Fibroblast of mammary gland (primary cell): ENCODE measurements at places on chromosomes 5 and 9.

DNA sequence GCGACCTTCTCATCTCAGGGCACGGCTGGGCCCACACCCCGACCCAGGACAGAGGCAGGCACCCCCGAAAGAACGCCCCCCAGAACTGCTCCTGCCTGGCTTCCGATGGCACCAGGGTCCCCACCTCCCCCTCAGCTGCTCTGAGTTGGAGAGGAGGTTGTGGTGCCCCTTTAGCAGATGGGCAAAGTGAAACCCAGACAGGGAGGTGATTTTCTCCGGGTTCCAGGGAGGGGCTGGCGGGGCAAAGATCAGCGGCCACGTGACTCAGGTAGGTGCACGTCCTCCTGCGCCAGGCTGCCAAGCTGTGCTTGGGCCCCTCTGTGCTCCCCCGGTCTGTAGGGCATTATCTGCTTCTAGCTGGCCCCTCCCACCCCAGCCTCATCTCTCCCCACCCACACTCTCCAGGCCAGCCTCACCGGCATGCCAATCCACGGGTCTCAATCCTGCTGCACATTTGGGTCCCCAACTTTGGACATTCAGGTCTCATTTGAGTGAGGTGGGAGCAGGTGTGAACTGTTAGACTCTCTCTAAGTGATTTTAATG, 85.1 kb upstream of the RAPGEF1 start:
- no peak for DNase-seq

- no peak for DNase-seq
Measured at GRCh38 chr5:179509239-179509638, 41.1 kb upstream of the RUFY1 start.

GRCh38 chr9:134189145-134189469, 24.7 kb upstream of the RNU6ATAC start:
- DNase-seq, result no peak

- DNase-seq, result peak; percentile 78
Measured at GRCh38 chr9:16611001-16611400, 259.5 kb downstream of the BNC2 start.
